RKO (cell line): ENCODE measurements at places on chromosomes 2 and 18.

- no peak for DNase-seq
Observed at GRCh38 chr2:2909086-2910035, 468.3 kb downstream of the EIPR1 start.

GRCh38 chr2:132680544-132680943, 10.5 kb upstream of the LYPD1 start:
- no peak for DNase-seq

GRCh38 chr2:217325251-217325650, 465.4 kb upstream of the TNP1 start:
- no peak for DNase-seq

- DNase-seq: no peak
Observed at GRCh38 chr18:80253236-80253635, 5.9 kb upstream of the PARD6G start.

GRCh38 chr2:185583058-185583816, 155.4 kb upstream of the FSIP2 start:
- peak; percentile 85 for DNase-seq

GRCh38 chr2:55592130-55592529, 25.3 kb downstream of the PPP4R3B start:
- DNase-seq: no peak

GRCh38 chr2:226139759-226140158, 659.9 kb downstream of the IRS1 start:
- DNase-seq: no peak

GRCh38 chr2:121735518-121736074, 1.1 kb downstream of the NIFK start:
- DNase-seq: peak; percentile 65

GRCh38 chr2:234747833-234748559, 203.8 kb upstream of the SH3BP4 start:
- no peak for DNase-seq

DNA sequence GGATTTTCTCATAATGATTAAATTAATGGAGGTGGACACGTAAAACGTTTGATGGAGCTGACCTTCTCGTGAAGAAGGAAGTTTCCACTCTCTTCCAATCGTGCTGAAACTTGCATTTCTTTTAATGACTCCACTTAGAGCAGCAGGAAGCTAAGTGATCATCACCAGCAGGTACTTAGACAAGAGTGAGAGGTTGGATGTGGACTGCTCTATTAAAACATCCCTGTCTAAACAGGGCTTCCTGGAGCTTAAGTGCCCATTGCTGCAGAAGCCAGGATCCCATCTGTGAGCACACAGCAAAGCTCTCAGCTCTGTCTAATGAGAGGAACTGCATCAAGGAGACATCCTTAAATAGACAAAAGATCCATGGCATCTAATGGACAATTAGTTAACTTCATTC, 1539.5 kb upstream of the CELF4 start:
- DNase-seq: no peak

DNA sequence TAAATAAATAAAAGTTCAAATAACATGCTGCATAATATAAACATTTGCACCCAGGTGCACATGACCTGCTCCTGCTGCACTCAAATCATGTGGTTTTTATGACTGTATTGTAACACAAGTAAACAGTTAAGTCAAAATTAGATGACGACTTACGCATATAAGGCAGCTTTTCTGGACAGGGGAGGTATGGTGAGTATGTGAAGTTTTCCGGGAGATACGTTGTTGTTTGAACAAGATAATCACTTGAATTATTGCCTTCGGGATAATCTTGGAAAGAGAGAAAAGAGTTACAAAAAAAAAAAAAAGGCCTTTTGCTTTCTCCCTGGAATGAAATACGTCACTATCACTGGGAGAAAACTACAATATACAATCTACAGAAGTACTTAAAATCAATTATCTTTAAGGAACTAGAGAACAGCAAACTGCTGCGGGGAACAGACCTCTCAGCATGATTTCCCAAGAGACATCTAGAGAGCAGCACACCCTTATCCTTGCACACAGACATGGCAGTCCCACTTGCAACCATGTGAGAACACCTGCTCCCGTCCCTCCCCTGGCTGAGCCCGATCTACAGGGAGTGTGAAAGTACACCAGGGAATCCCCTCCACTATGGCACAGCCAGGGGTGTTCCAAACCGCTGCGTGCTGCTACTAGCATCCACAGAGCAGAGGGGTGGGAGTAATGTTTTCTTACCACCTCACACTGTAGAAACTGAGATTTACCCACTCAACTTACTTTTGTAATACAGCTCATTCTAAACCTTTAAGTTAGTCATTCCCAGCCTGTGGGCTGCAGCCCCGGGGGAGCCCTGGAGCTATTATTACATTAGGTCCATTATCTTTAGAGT, 26.3 kb downstream of the B4GALT6 start:
- no peak for DNase-seq

DNA sequence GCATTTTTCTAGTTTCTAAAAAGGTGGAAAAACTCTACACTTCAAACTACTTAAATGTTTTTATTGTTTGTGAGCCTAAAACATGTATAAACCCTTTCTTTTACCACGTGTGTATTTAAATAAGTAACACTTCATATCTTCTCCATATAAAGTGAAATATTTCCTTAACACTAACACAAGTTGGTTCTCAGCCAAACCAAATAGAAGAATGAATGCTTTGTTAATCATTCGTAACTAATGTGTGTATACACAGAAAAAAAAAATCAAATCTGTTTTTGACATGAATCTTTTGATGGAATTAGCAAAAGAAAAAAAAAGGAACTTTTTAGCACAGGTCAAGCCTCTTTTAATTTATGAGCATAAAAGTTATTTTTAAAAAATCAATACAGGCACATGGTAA, 89.3 kb downstream of the EHBP1 start:
- no peak for DNase-seq

GRCh38 chr2:150332383-150332782, 155.1 kb downstream of the RND3 start:
- no peak for DNase-seq

DNA sequence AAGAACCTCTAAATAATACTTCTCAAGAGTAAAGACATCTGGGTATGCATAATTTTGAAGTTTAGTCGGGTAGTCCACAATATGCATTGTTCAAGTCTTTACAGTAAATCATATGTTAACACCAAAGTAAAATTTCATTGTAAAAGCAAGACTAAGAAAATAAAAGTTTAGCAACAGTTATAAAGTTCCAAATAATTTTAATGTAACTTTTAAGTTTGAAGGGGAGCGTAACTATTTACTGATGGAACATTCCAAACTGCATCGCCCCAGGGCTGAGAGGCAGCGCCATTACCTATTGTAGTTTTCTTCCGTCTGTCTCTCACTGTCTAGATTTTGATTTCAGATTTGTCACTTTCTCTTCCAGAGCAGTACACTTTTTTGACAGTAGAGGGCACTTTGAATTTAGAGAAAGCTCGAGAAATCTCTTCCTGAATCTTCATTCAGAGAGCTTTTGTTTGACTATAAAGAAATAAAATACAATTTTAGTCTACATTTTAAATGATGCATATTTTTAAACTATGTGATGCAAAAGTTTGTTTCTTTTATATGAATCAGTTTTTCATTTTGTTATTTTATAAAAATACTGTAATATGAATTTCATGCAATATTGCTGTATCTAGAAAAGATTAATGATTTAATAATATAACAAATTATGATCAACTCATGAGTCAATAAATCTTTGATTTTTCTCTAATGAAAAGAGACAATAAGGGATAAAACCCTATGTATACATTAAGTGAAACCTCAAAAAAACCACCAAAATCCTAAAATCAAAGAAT, 389.8 kb downstream of the FIGN start:
- DNase-seq: peak; percentile 83

GRCh38 chr2:181848261-181848886, 43.2 kb upstream of the ITPRID2 start:
- DNase-seq: no peak

- no peak for DNase-seq
Observed at GRCh38 chr2:142825861-142826260, 51.6 kb upstream of the KYNU start.

DNA sequence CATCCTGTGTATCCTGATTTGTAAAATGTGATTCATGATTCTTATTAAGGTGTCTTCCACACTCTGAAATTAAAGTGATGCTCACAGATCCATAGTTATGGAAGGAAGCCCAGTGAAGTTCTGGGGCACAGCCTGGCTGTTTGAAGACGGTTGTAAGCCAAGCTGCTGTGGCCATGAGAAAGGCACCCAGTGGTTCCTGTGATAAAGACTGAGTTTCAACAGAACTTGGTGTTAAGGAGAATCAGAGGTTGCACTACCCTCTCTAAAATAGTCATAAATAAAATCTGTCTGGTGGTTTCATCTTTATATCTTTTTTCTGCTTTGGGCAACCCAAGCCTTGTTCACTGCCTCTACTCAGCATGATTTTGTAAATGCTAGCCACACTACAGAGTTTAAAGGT, 32.2 kb upstream of the SPOPL start:
- no peak for DNase-seq

- peak; percentile 44 for DNase-seq
Observed at GRCh38 chr2:234840336-234840735, 111.5 kb upstream of the SH3BP4 start.

DNA sequence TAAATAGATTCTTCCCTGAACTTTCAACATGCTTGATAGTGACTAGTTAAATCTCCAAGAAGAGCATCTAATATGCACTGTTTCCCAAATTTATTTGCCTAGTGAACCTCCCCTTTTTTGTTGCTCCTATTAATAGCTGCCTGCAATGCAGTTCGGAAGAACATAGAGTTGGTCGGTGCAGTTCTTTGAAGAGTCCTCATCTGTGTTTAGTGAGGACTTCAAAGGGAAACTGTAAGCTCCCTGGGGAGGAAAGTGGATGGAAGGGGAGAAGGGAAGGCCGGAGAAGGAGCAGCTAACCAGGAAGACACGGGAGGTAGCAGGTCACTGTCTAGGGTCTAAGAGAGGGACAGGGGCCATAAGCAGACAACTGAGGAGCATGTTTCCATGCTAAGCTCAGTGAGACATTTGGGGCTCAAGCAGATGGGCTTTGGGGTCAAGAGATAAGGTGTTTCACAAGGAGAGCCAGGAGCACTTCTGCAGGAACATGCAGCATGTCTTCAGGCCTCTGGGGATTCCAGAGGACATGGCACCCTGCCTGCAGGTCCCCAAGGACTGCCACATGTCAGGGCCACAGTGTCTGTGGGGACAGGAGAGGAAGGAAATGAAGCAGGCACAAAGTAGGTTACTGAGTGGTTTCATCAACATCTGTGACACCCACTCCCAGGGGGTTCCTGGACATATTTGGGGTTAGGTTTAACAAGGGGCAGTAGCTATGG, 48.7 kb upstream of the ANXA4 start:
- no peak for DNase-seq

DNA sequence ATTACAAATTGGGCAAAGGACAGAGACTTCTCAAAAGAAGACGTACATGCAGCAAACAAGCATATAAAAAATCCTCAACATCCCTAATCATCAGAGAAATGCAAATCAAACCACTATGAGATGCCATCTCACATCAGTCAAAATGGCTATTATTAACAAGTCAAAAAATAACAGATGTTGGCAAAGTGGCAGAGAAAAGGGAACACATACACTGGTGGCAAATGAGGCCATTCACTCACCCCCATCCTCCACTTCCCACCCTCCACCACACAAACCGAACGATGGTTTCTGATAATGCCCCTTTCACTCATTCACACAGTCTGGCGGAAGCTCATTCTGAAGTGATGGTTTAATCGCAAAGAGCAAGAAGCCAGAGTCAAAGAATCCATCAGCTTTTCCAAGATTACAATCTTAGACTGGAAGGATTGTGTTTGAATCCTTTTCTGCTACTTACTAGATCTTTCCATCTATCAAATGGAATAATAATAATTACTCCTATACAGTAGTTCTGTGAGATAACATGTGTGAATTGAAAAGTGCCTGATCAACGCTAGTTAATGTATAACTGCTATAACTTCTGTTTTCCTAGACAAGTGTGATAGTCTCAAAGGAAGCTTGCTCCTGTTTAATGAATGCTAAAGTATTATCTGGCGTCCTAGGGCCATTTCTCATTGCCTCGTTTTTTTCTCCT, 16.9 kb upstream of the CD28 start:
- DNase-seq: no peak

- no peak for DNase-seq
Observed at GRCh38 chr2:160869411-160869810, 290.8 kb upstream of the TANK start.

GRCh38 chr2:238883421-238883901, 35.6 kb downstream of the TWIST2 start:
- DNase-seq: no peak

DNA sequence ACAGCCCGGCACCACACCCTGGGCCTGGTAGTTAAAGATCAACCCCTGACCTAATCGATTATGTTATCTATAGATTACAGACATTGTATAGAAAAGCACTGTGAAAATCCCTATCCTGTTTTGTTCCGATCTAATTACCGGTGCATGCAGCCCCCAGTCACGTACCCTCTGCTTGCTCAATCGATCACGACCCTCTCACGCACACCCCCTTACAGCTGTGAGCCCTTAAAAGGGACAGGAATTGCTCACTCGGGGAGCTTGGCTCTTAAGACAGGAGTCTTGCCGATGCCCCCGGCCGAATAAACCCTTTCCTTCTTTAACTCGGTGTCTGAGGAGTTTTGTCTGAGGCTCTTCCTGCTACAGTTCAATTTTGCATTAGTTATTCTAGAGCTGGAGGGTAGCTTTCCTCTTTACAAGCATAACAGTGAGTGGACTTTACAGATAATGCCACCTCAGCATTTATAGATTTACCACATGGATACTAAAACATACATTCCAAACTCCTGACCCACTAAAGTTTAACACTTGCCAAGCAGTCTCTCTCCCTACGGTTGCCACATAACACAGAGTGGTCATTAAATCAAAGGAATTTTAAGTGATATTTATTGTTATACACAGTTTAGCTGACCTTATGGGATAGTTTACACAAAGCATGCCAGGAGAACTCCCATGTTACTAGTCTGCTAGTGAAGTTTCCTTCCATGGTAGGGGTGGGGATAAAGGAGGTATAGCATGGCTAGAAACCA, 101.0 kb downstream of the EVA1A start:
- no peak for DNase-seq

DNA sequence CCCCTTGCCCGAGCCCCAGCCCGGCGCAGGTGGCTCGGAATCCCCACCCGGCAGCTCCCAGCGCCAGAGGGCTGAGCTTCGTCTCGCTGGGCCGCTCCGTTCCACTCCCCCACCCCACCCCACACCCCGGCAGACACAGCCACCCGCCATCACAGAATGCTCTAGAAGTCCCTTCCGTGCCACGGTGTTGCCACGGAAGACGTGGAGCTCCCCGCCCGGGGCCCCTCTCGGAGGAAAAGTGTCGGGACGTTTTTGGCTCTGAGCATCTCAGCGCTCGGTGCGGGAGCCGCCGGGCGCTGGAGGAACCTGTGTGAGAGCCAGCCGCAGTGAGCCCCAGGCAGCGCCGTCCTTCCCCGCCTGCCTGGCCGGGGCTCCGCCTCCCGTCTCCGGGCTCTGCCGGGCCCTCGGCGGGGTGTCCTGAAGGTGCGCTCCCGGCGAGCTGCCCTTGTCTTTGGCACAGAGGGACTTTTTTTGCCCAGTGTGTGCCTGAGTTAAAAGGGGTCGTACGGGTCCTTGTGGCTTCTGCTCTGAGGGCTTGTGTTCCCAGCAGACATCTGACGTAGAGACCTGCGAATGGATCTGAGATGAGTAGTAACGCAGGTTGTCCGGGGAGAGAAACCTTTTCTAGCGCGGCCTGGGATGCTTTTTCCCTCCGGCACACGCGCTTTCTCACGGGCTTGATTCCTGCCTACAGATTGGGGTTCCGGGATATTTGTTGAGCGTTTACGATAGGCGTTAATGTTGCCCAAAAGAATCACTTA, 1.8 kb downstream of the ZCCHC2 start:
- DNase-seq: peak; percentile 67
